GM23248 (cell line): ENCODE measurements at places on chromosomes 1 and 21.

DNA sequence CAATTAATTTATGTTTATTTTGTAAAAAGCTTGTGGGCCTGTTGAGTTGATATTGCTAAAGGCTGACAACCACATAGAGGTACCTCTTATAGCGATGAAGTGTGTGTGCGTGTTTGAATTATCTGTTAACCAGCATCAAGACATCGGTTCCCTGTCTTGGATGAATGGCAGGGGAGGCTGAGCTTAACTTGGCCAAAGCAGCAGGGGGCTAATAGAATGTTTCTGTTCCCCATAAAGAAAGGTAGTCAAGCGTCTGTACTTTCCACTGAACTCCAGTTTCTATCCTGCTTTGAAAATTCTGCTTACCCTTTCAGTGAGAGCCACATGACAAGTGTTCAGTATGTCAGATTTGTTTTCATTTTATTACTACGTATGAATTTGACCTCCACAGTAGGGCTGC is 63.0 kb downstream of the ROR1 start:
- no peak overlapping the region for H3K4me3 ChIP-seq
- no peaks in the 10 kb centered on the region for H3K27me3 ChIP-seq
- no peaks in the 10 kb centered on the region for H3K36me3 ChIP-seq
- no peak overlapping the region for H3K27ac ChIP-seq

DNA sequence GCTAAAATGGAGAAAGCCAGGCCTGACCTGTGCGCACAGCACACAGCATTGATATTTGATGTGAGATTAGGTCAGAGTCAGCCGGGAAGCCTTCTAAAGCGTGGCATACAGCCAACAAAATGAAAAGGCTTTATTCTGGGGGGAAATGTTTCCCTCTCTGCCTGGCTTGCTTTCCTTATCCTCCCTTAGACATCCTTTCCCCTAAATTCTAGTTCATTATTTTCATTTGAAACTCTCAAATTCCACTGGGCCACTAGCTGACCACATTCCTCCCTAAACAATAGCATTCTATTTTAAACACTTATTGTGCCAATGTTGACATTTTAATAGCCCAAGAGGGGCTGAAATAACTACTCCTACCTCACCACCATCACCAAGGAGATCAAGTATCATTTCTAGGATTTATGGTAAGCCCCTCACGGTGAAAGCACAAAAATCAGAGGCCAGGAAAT is 49.4 kb downstream of the LEPR start:
- DNase-seq, result no peak
- no peaks in the 10 kb centered on the region for H3K36me3 ChIP-seq
- H3K4me1 ChIP-seq, result 0 out of 2 replicates have a peak, but pooled peaks cover 5% of the 10 kb centered on the region
- H3K27me3 ChIP-seq, result no peaks in the 10 kb centered on the region

DNA sequence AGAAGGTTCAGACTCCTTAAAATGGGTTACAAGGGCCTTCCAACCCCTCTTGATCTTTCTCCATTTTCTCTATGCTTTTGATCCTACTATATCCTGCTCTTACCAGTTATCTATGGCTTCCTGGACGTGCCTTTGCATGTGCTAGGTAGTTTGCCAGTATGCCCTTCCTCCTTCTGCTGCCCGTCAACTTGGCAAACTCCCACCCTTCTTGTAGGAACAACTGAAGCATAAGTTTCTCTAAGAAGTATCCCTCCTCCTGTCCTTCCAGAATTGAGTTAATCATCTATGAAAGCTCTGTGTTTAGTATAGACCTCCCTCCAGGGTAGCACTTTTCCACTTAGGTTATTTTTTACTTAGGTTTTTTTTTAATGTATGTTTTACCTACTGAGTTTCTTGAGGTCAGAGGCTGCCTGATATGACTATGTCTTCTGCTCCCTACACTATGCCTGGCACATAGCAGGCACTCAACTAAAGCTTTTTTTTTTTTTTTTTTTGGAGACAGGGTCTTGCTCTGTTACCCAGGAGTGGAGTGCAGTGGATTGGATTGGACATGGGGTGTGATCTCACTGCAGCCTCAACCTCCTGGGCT is 10.0 kb upstream of the IGSF3 start:
- no peak overlapping the region for H3K27ac ChIP-seq
- peaks cover 10% of the 10 kb centered on the region; the same call in 1 of the 2 replicates for H3K4me1 ChIP-seq
- no peaks in the 10 kb centered on the region for H3K36me3 ChIP-seq
- H3K4me3 ChIP-seq, result no peak overlapping the region
- no peak for DNase-seq

- no peak for DNase-seq
- H3K4me3 ChIP-seq, result no peak overlapping the region
- no peak overlapping the region for H3K27ac ChIP-seq
Measured at GRCh38 chr1:9018333-9018732, 7.9 kb downstream of the SLC2A7 start.

DNA sequence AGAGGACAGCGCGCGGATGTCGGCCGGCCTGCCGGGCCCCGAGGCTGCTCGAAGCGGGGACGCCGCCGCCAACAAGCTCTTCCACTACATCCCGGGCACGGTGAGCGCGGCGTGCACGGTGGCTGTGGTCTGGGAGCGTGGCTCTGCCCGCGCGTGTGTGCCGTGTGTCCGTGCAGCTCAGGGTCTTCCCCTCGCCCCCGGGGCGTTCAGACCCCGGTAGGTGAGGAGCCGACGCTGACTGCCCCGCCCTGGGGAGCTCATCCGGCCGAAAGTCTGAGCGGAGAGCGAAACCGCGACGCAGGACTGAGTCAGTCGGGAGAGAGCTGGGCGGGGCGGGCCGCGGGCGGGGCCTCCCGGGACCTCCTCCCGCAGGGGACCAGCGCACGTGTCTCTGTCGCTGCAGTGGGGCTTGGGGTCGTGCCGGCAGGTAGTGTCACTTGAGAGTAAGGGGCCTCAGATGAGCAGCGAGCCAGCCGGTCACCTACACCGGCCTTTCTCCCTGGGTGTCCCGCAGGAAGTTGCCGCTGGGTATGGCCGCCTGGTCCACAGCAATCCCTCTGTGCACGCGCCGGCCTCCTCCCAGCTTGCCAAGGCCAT is 520 bp downstream of the PLEKHN1 start:
- H3K36me3 ChIP-seq, result no peaks in the 10 kb centered on the region
- H3K27ac ChIP-seq, result peak overlapping the region; percentile 67
- H3K27me3 ChIP-seq, result no peaks in the 10 kb centered on the region
- H3K4me3 ChIP-seq, result peak overlapping the region; percentile 75
- DNase-seq, result peak; percentile 90

GRCh38 chr1:188365874-188366273 is 1537.1 kb downstream of the PLA2G4A start:
- no peaks in the 10 kb centered on the region for H3K4me1 ChIP-seq
- no peak overlapping the region for H3K4me3 ChIP-seq

- H3K36me3 ChIP-seq, result no peaks in the 10 kb centered on the region
- H3K27me3 ChIP-seq, result no peaks in the 10 kb centered on the region
- DNase-seq, result no peak
- H3K4me3 ChIP-seq, result no peak overlapping the region
- no peak overlapping the region for H3K27ac ChIP-seq
Measured at GRCh38 chr1:6086762-6087376, 41.2 kb downstream of the KCNAB2 start.

DNA sequence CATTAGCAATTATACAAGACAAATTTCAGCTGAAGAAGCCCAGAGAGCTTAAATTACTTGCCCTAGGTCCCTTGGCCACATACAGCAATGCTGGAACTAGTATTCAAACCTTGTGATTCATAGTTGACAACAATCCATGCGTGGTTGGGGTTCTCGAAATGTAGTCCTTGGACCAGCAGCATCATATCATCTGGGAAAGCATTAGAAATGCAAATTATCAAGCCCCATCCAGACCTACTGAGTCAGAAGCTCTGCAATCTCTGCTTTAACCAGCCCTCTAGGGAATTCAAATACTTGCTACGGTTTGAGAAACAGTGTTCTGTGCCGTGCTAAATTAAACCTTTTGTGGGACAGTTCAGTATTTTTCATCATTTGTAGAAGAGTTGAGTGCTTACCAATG is 65.1 kb downstream of the CLIC6 start:
- peak overlapping the region; percentile 26 for H3K27ac ChIP-seq
- no peaks in the 10 kb centered on the region for H3K27me3 ChIP-seq
- H3K36me3 ChIP-seq, result no peaks in the 10 kb centered on the region
- no peak overlapping the region for H3K4me3 ChIP-seq
- peak; percentile 65 for DNase-seq
- peaks cover 24% of the 10 kb centered on the region for H3K4me1 ChIP-seq

GRCh38 chr1:109704173-109704572 is 7.9 kb upstream of the GSTM5 start:
- no peaks in the 10 kb centered on the region for H3K4me1 ChIP-seq
- H3K36me3 ChIP-seq, result no peaks in the 10 kb centered on the region

- no peaks in the 10 kb centered on the region for H3K27me3 ChIP-seq
- no peaks in the 10 kb centered on the region for H3K4me1 ChIP-seq
- no peak overlapping the region for H3K27ac ChIP-seq
Measured at GRCh38 chr1:65090406-65090805, 57.6 kb upstream of the AK4 start.

GRCh38 chr1:62237361-62237760 is 42.7 kb downstream of the L1TD1 start:
- H3K4me3 ChIP-seq, result no peak overlapping the region
- H3K4me1 ChIP-seq, result peaks cover 33% of the 10 kb centered on the region
- no peaks in the 10 kb centered on the region for H3K27me3 ChIP-seq
- H3K27ac ChIP-seq, result 0 out of 2 replicates have a peak overlapping the region, but pooled peaks have one; percentile 4
- DNase-seq, result peak; percentile 54
- H3K36me3 ChIP-seq, result no peaks in the 10 kb centered on the region

- H3K4me1 ChIP-seq, result peaks cover 22% of the 10 kb centered on the region
- DNase-seq, result peak; percentile 70
- no peak overlapping the region for H3K27ac ChIP-seq
- no peaks in the 10 kb centered on the region for H3K36me3 ChIP-seq
- H3K27me3 ChIP-seq, result no peaks in the 10 kb centered on the region
Measured at GRCh38 chr1:20698195-20698910, 19.5 kb downstream of the KIF17 start.

DNA sequence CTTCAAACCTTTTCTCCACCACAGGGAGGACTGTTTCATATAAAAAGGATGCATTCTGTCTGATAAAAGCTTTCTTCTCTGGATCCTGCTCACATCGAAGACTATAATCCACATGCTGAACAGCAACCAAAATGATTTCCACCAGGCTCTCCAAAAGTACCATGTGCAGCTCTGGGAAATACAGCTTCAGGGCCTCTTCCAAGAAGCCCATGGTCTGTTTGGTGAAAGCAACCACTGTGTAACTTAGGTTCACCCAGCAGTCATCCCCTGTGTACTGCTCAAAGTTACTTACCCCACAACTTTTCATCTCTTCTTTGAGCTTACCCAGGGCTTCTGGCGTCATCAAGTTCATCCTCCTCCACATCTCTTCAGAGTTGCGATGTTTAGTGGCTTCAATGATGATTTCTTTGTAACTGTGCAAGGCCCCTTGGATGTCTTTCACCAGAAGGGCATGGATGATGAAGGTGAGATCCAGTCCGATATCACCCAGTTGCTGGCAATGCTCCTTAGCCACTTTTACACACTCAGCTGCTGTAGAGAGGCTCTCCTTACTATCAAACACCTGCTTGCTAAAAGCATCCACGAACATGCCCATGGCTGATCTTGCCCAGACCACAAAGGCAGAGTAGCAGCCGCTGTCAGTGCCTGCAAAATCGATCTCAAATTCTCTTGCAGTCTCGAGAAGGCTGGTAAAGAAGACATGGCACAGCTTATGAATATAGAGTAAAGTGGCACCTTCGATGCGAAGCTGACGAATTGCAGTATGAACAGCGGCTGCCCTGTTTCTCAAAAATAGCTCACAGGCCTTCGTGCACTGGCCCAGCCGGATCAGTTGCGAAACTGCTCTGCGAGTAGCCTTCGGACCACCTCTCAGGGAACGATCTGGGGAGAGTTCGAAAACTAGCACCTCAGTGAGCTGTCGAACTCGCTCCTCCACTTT is 1.7 kb downstream of the EXOC8 start:
- DNase-seq, result peak; percentile 47
- H3K27me3 ChIP-seq, result no peaks in the 10 kb centered on the region
- H3K4me3 ChIP-seq, result peak overlapping the region; percentile 98
- H3K36me3 ChIP-seq, result peaks cover under 1% of the 10 kb centered on the region; the same call in 1 of the 2 replicates
- peaks cover 47% of the 10 kb centered on the region for H3K4me1 ChIP-seq

DNA sequence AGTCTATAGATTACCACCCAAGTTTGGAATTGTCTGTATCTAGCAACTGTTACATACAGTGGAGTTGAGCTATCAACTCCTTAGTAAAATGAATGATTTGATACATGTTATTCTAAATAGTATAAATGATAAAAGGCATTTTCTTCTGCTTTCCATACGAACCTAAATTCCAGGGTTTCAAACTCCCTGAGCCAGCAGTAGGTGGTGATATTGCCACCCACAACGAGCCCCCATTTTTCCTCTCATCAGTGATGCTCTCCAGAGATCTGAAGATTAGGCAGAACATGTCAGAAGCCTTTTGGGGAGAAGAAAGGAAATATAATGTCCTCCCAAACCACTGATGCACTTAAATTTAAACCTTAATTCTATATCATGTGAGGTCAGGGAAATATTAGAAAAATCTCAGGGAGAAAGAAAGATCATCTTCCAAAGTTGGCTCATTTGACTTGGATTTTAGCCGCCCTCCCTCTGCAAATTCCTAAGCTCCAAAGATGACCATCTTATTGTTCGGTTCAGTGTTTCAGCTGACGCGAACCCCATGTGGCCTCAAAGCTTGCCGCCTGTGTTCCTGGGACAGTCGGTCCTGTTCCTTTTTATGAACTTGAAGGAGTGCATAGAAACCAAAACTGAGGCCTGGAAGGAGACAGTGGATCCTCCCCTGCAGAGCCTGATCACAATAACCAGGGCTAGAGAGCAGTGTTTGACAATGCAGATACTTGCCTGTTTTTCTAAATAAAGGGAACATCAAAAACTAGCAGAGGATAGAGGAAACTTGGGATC is 2.3 kb downstream of the EVA1C start:
- H3K4me1 ChIP-seq, result no peaks in the 10 kb centered on the region
- no peaks in the 10 kb centered on the region for H3K36me3 ChIP-seq
- no peaks in the 10 kb centered on the region for H3K27me3 ChIP-seq
- DNase-seq, result peak; percentile 66
- H3K27ac ChIP-seq, result 0 out of 2 replicates have a peak overlapping the region, but pooled peaks have one; percentile 7
- H3K4me3 ChIP-seq, result no peak overlapping the region

DNA sequence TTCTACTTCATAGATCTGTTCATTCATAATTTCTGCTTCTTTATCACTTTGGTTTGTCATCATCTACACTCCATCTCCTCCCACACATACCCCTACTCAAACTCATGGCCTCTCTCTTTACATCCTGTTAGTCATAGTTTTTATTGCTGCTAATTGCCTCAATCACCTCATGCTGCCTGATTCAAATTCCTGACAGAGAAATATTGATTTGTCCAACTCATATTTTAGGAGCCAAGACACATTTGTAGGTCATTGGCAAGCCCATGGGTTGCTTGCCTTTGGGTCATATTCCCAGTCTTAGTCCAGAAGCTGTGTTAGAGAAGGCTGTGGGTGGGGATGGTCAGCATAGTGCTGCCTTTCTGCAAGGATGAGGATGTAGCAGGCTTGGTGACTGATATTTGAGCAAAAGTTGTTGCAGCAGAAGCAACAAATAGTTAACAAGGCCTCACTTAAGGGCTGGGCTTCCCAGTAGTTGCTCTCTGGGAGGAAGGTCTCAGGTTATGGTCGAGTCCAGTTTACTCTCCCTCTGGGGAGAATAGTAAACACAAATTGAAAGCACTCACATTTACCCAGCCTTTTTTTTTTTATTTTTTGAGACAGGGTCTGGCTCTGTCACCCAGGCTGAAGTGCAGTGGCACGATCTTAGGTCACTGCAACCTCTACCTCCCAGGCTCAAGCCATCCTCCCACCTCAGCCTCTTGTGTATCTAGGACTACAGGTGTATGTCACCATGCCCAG is 22.4 kb upstream of the EPS15 start:
- H3K4me3 ChIP-seq, result no peak overlapping the region
- H3K27ac ChIP-seq, result no peak overlapping the region
- DNase-seq, result peak; percentile 40
- peaks cover 9% of the 10 kb centered on the region for H3K4me1 ChIP-seq
